H1 (cell line): ENCODE measurements at places on chromosomes 12 and 14.

GRCh38 chr14:35140718-35141581, 18.6 kb downstream of the PRORP start:
- no peak for DNase-seq

DNA sequence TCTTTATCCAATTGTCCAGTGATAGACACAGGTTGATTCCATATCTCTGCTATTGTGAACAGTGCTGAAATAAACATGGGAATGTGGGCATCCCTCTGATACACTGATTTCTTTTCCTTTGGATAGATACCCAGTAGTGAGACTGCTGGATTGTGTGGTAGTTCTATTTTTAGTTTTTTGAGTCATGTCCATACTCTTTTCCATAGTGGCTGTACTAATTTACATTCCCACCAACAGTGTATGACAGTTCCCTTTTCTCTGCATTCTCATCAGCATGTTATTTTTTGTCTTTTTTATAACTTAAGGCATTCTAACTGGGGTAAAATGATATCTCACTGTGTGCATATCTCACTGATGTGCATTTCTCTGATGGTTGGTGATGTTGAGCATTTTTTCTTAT, 24.8 kb upstream of the VASH1 start:
- DNase-seq, result no peak

DNA sequence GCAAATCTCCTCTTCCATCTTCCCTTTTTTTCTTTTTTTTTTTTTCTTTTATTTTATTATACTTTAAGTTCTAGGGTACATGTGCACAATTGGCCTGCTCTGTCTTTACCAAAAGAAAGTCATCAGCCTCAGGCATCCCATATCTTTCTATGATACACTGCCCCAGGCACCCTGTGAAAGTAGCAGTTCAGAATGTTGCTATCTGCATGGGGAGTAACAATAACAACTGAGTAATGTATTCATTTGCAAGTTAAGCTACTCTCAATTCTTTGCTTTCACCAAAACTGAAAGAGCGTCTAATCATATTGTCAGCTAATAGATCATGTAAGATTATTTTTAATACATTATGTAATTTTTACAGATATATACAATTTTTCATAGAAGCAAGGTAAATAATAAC, 13.5 kb upstream of the GCH1 start:
- DNase-seq, result no peak

DNA sequence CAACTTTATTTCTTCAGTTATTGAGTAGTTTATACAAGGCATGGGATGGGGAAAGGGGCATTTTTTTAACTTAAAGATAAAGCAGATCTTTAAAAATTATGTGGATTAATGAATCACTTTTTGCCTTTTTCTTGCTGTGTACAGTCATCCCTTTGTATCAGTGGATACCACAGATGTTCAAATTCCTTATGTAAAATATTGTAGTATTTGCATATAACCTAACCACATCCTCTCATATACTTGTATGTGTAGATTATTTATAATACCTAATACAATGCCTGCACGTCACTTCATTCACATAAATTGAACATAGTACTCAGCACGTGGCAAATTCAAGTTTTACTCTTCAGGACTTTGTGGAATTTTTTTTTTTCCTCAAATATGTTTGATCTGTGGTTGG, 66.5 kb upstream of the MON2 start:
- no peak for DNase-seq

DNA sequence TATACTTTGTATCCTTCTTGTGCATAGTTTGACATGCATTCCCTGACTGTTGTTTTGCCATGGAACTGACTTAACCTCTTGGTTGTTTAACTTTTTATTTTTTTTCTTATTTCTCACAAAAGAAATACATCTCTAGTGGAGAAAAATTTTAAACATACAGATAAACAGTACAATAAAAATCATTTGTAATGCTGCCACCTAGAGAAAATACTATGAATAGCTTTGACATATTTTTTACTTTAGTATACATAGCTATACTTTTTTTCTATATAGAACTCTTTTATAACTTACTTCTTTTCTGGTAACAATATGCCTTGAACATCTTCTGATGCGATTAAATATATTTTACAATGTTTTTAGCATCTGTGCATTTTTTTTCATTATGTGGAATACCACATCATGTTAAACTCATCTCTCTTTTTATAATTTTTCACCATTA, 184.5 kb downstream of the AKAP6 start:
- DNase-seq, result no peak

GRCh38 chr12:57874166-57875108, 27.9 kb upstream of the CTDSP2 start:
- DNase-seq, result no peak

DNA sequence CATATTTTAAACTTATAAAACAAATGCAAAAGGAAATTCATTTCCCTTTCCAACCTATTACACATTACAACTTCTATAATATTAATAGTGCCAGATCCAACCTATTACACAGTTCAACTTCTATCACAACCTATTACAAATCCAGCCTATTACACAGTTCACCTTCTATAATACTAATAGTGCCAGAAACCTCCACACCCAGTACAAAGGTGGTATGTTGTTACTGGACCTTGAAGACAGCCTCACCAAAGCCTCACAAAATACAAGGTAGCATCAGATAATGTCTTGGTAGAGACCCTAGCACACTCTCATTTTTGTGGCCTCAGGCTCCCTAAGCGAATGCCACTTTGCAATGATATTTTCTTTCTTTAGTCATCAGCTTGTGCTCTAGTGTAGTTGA, 68.7 kb upstream of the PELI2 start:
- DNase-seq, result no peak

- no peak for DNase-seq
Measured at GRCh38 chr14:68603533-68604360, 189.1 kb downstream of the ZFP36L1 start.
